Stromal cell of bone marrow (primary cell): ENCODE measurements at places on chromosomes 6 and 20.

DNA sequence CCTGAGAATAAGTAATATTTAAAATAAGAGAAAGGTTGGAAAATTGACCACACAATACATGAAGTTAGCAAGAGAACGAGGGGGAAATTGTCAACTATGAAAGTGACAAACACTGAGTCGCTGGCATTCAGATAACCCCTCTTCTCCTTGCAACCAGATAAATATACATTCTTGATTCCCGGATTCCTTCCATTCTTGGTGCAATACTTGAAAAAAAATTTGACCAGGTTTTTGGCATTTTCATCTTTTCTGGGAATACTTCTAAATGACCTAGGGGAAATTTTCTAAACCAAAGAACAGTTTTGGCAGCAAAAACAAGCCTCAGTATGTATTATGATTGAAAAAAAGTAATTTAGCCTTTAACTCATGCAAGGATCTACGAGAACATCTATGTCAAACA, 164.0 kb downstream of the PDE7B start:
- DNase-seq, result no peak

DNA sequence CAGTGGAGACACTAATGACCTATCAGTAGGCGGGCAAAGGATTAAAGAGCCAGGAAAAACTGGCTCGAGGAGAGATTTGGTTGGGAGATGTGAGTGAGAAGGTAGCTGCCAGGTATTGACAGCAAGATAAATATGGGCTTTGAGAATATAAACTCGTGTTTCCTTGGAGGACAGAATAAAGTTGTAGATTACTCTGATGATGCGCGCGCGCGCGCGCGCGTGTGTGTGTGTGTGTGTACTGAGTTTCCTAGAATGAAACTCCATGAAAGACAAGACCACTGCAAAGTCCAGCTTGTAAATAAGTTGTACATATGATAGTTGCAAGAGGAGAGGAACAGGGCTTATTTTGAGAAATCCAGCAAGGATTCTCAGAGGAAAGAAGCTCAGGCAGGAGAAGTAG, 13.3 kb upstream of the TREM2 start:
- DNase-seq, result no peak

DNA sequence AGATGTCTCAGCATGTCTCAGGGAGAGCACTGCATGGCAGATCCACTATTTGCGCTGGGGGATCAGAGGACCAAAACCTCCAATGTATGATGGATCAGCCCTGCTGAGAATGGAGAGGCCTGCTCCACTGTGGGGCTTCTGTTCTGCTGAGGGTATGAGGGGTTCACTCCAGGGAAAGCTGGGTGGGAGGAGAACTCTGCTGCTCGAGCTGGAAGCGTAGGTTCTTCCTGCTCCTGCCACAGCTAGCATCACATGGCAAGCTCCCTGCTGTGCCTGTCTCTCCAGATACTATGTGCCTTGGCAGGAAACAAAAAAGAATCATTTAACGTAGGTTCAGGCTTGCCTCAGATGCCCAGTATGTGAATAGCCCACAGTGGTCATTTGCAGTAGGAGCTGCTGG, 105.8 kb downstream of the EPM2A start:
- no peak for DNase-seq

GRCh38 chr20:20317621-20318364, 50.1 kb upstream of the INSM1 start:
- no peak for DNase-seq

GRCh38 chr6:73929405-73929804, 233.4 kb downstream of the CD109 start:
- no peak for DNase-seq

DNA sequence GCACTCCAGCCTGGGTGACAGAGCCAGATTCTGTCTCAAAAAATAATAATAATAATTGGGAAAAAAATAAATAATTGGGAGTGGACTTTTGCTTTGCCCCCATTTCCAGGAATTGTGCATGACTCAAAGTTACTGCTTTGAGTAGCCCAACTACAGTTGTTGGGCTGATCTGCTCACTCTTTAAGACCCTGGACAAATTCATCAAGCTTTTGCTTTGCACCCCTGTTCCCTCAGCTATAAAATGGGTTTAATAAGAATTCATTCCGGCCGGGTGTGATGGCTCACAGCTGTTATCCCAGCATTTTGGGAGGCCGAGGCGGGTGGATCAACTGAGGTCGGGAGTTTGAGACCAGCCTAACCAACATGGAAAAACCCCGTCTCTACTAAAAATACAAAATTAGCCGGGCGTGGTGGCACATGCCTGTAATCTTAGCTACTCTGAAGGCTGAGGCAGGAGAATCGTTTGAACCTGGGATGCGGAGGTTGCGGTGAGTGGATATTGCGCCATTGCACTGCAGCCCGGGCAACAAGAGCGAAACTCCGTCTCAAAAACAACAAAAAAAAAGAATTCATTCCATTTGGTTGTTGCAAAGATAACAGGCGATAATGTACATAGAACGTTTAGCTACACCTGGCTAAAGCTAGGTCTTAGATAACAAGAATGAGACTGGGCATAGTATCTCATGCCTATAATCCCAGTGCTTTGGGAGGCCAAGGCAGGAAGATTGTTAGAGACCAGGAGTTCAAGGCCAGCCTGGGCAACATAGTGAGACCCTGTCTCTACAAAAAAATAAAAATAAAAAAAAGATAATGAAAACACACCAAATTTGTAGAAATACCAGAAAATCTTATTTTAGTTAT, 87.9 kb upstream of the ZNF217 start:
- no peak for DNase-seq

GRCh38 chr20:53699906-53700305, 106.3 kb upstream of the ZNF217 start:
- no peak for DNase-seq

- no peak for DNase-seq
Measured at GRCh38 chr20:17928633-17929311, 39.8 kb downstream of the SNX5 start.

- no peak for DNase-seq
Measured at GRCh38 chr6:40391851-40392517, 195.2 kb downstream of the LRFN2 start.

GRCh38 chr20:11001764-11002540, 328.2 kb upstream of the JAG1 start:
- DNase-seq, result no peak

- DNase-seq, result no peak
Measured at GRCh38 chr20:33311011-33311410, 28.0 kb downstream of the BPIFB1 start.

- DNase-seq, result no peak
Measured at GRCh38 chr6:153673225-153673624, 365.8 kb upstream of the OPRM1 start.

- no peak for DNase-seq
Measured at GRCh38 chr6:169786349-169786748, 34.9 kb downstream of the ERMARD start.

GRCh38 chr6:108652375-108652774, 91.7 kb downstream of the FOXO3 start:
- no peak for DNase-seq

GRCh38 chr6:1381481-1382330, 7.7 kb upstream of the FOXF2 start:
- no peak for DNase-seq

DNA sequence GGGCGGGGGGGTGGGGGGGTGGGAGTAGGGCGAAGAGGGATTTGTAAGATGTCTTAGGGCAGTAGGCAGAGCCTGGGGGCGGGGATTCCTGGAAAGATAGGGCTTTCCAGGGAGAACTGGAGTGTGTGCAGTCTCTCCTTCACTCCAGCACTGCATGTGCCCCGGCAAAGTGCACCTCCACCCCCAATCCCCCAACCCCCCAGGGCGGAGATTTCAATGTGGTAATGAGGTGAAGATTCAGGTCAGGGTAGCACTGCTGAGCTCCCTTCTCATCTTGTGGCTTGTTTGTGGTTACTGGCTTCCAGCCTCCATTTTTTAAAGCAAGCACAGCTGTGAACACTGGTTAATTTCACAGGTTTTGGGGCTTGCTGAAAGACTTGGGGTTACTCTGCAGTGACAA, 5.9 kb downstream of the TMEM239 start:
- DNase-seq, result no peak

DNA sequence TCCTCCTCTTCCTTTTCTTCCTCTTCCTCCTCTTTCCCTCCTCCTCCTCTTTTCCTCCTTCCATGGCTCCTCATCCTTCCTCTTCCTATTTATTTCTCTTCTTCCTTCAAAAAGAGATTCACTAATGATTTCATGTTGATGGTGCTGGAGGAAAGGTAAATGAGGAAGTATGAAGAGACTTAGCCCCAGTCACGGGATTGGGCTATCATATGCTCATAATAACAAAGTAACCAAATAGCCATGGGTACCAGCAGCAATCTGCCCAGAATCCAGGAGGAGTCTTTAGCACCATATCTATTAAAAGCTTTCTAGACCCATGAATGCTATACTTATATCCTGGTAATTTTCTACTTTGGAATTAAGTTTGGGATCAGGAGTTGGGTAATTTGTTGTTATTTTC, 910.9 kb upstream of the MAP3K7 start:
- no peak for DNase-seq

- no peak for DNase-seq
Measured at GRCh38 chr20:7232796-7233195, 465.3 kb downstream of the BMP2 start.

DNA sequence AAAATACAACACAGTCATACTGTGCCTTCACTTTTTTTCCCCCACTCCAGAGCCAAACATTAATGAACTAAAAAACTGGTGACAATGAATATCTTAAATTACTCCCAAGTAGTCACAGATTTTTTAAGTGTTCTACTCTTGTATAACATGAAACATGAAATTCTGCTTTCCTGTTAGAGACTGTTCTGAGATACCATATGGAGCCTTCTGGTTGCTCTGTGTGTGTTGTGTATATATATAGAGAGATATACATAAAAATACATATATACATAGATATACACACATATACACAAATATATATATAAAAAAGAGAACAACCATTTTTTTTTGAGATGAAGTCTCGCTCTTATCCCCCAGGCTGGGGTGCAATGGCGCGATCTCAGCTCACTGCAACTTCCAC, 63.5 kb downstream of the NUDT3 start:
- no peak for DNase-seq
